ENCODE measurements at places on chromosomes 3 and 15.

DNA sequence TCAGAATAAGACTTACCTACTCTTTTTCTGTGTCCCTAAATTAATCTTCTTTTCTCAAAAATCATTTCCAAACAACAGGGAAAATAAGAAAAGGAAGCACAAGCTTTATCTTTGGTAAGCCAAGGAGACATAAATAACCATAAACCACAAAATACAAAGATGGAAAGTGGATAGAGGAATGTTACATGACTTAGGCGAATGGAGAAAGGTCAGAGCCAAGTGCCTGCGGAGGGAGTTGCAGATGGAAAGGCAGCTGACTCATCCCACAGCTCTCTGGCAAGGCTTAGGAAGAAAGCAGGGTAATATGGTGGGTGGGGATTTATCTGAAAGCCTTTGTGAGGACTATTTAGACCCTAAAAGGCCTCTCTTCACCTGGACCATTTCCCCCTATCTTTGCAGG, 72.8 kb downstream of the GALK2 start:
- no peak for DNase-seq

DNA sequence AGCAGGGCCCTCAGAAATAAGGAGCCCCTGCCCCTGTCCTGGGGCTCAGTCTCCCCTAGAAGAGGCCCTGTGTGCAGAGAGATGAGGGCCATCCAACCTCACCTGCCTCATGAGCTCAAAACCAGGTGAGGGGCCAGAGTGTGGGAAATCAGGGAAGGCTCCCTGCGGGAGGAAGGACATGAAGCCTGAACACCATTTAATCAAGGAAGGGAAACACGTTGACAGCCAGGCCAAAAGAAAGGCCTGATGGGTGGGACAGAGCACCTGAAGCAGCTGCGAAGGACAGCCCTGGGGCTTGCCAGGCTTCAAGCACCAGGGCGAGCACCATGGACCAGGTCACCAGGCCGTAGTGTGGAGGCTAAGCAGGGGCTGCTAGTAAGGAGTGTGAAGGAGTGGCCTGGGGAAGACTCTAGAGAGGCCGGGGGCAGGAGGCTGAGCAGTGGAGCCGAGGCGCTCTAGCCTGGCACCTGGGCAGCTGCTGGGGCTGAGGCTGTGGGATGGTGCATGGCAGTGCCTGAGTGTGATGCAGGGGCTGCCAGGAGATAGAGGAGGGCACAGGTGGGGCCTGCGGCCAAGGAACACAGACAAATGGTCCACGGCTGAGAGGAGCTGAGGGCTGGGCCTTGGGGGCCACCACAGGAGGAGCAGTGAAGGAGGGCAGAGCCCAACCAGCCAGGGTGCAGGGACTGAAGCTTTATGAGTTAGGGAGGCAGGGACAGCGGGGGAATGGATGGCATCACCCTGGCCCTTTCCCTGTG, 16.1 kb downstream of the ACAA1 start:
- no peak for DNase-seq

GRCh38 chr15:51223771-51224229, 114.6 kb downstream of the CYP19A1 start:
- DNase-seq, result no peak

- DNase-seq, result no peak
Observed at GRCh38 chr3:8253201-8253600, 248.4 kb upstream of the LMCD1 start.

- no peak for DNase-seq
Observed at GRCh38 chr15:44450172-44450571, 22.7 kb downstream of the CTDSPL2 start.

- peak; percentile 80 for DNase-seq
Observed at GRCh38 chr3:181176601-181177000, 187.1 kb upstream of the DNAJC19 start.

Data from NCI-H82 (cell line).